ENCODE measurements at places on chromosomes 11 and 22.

DNA sequence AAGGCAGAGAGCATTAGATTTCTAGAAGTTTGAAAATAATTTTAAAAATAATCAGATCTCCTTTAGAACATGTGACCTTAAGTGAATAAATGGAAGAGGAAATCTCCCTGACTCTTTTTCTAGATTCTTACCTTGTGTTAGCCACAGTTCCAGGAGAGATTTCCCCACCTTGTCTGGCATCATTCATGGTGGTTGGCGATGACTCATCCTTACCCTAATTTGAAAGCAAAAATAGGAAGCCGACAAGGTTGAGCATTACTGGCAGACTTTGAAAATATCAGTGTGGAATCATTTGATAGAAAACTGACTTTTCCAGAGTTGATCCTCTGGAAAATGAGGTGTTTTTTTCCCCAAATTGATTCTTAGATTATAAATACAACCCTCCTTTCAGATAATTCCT lies 48.1 kb downstream of the CNTN5 start:
- DNase-seq = no peak

DNA sequence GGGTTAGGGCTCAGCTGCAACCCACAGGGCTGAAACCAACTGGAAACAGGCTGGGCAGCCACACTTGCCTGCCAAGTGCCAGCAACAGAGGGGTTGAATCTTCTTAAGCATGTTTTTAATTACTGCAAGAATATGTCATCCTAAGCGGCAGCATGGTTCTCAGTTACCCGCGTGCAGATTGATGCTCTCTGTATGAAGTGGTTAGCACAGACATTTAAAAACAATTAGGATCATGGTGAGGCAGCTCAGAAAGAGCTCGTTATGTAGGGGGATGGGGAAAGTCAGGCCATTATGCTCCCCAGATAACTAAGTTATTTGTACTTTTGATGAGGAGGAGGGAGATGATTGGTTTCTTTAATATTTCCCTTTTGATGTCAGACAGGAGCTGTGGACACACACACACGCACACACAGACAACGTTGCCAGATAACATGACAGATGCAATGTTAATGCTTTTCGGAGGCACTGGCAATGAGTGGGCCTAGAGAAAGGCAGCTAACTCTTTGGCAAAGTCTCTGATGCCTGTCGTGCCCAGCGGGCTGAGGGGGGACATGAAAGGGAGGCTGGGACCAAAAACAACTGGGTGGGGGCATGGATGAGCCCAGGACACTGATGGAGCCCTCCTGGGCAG lies 389.7 kb downstream of the NXPE2 start:
- DNase-seq = no peak

- DNase-seq = no peak
These were observed 42.5 kb downstream of the SFI1 start for GRCh38 chr22:31538815-31539214.

- DNase-seq = no peak
These were observed 40.2 kb upstream of the CFAP300 start for GRCh38 chr11:102006835-102007566.

- no peak for DNase-seq
These were observed 15.5 kb downstream of the CLTCL1 start for GRCh38 chr22:19275919-19276600.

DNA sequence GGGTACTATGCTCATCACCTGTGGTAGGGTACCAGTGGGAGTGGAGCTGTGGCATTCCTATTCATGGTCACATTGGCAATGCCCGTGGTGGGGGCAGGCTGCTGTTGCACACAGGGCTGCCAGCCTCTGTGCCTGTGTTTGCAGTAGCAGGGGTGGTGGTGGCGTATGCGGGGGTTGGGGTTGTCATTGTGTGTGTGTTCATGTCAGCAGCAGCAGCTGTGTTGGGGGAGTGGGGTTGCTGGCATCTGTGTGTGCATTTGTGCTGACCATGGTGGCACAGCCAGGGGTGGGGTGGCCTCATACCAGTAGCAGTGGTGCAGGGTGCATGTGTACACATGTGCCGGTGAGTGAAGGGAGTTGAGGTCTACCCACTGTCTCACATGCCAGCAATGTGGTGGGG lies 34.4 kb downstream of the TMEM225 start:
- no peak for DNase-seq

DNA sequence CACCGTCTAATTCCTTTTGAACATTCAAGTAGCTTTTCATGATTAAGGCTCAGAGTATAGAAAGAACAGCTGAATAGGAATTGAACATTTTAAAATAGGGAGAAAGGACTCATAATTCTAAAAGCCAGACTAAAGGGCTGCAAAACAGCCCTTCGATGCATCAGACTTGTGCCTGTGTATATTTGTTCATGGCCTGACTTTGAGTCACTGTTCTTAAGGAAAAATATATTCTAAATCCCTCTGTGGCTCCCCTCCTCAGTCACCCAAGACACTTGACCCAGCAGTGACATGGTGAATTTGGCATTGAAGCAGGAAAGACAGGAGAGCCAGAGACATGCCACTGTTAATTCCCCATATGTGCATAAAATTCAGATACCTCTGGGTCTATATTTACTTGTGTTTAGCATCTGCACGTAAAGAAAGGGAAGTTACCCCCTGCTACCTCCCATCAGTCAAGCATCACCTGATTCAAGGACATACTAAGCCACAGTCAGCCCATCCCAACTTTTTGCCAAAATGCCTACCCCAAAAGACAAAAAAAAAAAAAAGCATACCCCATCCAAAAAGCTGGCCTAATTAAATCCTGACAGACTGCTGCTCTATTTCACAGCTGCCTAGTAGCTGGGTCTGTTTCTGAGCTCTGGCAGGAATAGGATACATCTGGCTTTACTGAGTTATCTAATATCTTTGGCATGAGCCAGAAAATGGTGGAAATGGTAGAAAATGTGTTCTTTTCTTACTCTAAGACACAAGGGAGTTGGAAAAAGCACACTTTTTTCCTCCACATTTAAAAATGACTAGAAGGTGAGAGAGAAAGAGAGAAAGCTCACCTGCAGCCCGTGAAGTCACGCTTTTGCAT lies 93.5 kb downstream of the COMMD9 start:
- DNase-seq = no peak

GRCh38 chr11:69442012-69442806 lies 39.3 kb upstream of the LINC01488 start:
- no peak for DNase-seq

DNA sequence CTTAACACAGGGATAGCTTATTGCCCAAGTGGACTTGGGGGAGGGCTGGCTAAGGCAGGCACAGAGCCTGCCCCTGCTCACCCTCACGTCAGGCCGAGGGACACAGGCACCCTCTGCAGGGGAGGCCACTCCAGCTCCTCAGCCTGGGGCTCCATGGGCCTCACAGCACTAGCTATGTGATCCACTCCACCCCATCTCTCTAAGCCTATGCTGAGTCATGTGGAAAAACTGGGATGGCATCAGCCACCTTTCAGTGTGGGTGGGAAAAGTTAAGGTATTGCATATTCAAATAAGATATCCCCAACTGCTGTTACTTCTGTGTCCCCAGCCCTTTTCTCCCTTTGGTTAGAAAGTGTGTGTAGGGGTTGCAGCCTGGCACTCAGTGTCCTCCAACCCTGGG lies 22.3 kb downstream of the RANGAP1 start:
- DNase-seq = no peak

DNA sequence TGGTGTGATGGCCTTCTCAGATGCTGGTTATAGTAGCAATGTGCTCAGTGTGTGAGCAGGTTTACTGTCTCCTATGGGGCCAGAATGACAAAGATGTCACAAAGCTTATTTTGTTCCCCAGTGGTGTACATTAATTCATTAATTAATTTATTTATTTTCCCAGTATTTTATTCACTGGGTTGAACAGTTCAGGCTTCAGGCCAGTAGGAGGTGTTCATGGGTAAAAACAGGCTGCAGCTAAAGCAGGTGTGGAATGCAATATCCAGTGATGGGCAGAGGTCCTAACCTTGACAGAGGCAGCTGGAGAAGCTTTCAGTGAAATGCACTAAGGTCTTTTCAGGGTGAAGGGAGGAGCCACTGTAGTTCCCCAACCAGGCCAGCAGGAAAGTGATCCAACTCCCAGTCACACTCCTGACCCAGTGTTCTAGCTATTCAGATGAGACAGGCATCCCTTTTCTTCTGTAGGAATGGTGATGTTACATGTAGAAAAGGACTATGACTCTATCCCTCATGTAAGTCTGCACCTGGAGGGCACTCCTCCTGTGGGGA lies 7.8 kb upstream of the FANCF start:
- no peak for DNase-seq

DNA sequence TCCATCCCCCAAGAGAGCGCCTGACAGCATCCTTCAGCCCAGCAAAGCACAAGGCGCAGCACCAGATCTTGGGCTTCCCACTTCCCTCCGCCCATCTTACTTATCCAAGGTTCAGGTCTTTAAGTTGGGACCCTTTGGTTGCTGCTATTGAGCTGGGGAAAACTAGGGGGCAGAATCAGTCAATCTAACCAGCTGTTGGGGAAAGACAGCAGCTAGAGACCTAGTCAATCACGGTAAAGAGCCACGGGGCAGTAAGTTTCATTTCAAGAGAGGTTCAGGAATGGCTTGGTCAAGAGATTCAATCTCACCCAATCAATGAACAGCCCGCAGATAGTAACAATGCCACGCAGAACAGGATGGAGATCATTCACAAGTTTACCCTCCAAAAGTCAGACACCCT lies 1.7 kb downstream of the ABTB2 start:
- no peak for DNase-seq

DNA sequence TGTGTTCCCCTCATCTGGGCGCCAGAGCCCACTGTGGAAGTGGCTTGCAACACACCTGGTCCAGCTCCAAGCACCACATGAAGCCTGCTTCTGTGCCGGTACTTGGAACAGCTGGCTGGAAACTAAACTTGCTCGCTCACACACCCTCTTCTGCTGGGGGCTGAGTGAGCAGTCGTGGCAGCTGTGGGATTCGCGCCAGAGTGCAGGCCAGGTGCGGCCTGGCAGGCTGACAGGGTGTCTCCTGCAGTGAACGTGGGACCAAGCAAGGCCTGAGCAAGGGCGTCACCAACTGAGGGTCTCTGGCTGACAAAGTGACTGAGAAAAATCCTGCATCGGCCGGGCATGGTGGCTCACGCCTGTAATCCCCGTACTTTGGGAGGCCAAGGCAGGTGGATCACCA lies 15.2 kb downstream of the SMC1B start:
- DNase-seq = no peak

DNA sequence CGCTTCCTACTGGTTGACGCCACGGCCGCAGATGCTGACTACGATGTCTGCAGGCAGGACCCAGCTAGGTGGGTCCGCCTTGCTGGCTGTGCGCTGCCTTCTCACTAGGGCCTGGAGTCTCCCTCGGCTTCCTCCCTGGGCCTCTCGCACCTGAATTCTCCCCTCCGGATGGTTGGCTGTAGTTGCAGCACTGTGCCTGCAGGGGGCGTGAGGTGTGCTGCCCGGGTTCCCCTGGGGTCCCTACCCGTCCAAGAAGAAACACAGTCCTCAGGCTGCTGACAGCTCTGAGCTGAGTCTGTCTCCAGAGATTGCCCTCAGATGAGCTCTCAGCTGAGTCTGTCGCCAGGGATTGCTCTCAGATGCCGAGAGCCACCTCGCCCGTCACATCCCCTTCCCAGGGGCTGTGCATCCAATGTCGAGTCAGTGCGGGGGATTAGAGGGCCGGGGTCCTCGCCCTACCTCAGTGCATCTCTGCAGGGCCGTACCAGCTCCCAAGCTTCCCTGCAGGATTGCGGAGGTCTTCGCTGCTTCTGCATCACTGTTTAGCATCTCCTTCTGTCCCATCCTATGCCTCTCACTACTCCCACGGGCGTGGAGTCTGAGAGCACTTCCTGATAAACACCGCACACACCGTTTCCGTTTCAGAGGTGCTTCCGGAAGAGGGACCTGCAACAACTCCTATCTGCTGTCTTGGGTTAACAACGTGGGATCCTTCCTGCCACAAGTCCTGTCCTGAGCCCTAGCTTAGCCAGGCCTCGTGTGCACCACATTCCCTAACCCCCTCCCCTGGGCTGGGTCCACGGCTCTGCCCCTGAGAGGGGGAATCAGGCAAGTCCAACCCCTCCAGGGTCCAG lies 196.9 kb downstream of the CSNK2A3 start:
- no peak for DNase-seq

- DNase-seq = no peak
These were observed 47.0 kb downstream of the CARD18 start for GRCh38 chr11:105092256-105093239.

GRCh38 chr11:44524751-44525201 lies 40.7 kb upstream of the CD82 start:
- DNase-seq = no peak

- no peak for DNase-seq
These were observed 251.8 kb upstream of the KIRREL3 start for GRCh38 chr11:127252321-127252720.

- DNase-seq = no peak
These were observed 23.4 kb upstream of the CELSR1 start for GRCh38 chr22:46560696-46561295.

GRCh38 chr11:100932474-100933100 lies 197.0 kb downstream of the PGR start:
- DNase-seq = no peak

GRCh38 chr22:44086271-44087088 lies 62.4 kb downstream of the PARVB start:
- no peak for DNase-seq

DNA sequence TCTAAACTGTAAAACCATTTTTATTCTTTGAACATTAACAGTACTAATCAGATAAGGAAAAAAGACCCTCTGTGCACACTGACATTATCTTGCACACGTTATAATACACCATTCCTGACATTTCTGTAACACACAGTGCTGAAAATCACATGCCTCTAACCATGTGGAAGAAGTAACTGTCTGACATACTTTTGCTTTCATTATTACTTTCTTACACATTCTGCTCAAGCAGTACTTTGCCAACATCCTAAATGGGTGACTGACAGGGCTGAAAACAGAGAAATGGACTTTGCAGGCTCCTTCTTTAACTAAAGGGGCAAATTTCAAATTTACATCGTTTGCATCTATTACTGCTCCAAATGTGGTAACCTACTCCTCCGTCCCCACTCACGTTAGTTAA lies 22.8 kb upstream of the TP53AIP1 start:
- DNase-seq = no peak

- DNase-seq = no peak
These were observed 6.8 kb upstream of the OR8B3 start for GRCh38 chr11:124405581-124405980.

DNA sequence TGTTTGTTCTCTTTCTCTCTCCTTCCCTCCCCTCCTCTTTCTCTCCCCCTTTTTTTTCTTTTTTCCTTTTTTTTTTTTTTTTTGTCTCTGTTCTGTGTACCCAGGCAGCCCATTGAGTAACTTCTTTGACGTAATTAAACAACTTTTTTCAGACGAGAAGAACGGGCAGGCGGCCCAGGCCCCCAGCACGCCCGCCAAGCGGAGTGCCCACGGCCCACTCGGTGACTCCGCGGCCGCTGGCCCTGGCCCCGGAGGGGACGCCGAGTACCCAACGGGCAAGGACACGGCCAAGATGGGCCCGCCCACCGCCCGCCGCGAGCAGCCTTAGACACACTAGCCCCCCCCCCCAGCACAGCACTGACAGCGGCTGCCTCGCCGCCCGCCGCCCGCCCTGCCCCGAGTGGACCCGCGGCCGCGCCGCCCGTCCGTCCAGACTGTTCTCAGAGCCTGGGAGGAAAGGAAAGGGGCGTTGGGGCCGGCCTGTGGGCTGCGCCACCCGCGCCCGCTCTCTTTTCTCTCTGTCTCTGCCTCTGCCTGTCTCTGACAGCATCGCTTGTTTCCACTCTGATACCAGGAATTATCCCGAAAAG lies 26.1 kb downstream of the MOB2 start:
- DNase-seq = no peak

All from NCI-H187 treated with DMSO at 0.1 percent for 48 hours (cell line).